ENCODE measurements at places on chromosomes 11 and 22. TPM values are rescaled to one million over a fixed set of nuclear protein-coding genes. Genes with fewer than 3 reads are reported as not detected.

GRCh38 chr22:36822581-36822980 lies 5.7 kb upstream of the PVALB start:
- no peak for DNase-seq

DNA sequence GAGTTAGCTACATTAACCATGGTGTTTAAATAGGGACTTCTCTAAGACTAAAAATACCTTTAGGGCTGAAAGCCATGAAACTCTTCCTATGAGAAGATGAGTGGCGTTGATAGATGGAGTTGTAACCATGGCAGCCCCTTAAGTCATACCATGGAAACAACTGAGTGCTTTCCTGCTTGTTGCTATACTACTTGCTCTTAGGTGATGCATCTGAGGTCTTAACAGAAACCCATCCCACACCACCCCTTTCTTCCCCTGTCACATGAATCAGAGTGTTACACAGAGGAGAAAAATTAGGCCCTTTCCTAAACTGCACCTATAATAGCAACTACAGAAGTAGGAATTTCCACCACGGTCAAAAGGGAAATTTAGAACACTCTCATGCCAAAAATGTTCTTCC lies 64.3 kb upstream of the ZC3H12C start:
- DNase-seq, result no peak

Gene SYT13
- not detected for total RNA-seq

GRCh38 chr11:26846227-26846626 lies 124.4 kb upstream of the SLC5A12 start:
- DNase-seq, result no peak

DNA sequence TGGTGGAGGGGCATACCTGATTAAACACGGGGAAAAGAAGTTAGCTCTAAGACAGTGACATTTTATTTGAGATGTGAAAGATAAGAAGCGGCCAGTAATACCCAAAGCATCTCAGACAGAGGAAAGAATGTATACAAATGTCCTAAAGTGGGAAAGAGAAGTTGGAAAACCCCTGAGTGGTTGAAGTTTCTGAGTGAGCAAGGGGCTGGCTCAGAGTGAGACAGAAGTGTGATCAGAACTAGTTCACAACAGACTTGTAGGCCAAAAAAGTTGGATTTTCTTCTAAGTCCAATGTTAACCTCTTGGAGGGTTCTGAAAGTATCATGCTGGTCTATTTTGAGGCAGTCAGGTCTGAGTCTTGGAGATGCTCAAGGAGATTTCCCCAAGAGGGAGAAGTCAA lies 608.7 kb downstream of the SOX6 start:
- DNase-seq, result no peak

Measured in sciatic nerve (tissue), 2 donors.